NCI-H510A treated with DMSO at 0.1 percent for 48 hours (cell line): ENCODE measurements at places on chromosomes 5 and 9.
A peak's percentile ranks its signal among the peaks of the same experiment; 100 is the strongest.

GRCh38 chr5:2091921-2092320, 209.2 kb upstream of the IRX4 start:
- DNase-seq: no peak

- no peak for DNase-seq
These were observed 9.7 kb downstream of the CDK5RAP2 start for GRCh38 chr9:120570296-120570695.

DNA sequence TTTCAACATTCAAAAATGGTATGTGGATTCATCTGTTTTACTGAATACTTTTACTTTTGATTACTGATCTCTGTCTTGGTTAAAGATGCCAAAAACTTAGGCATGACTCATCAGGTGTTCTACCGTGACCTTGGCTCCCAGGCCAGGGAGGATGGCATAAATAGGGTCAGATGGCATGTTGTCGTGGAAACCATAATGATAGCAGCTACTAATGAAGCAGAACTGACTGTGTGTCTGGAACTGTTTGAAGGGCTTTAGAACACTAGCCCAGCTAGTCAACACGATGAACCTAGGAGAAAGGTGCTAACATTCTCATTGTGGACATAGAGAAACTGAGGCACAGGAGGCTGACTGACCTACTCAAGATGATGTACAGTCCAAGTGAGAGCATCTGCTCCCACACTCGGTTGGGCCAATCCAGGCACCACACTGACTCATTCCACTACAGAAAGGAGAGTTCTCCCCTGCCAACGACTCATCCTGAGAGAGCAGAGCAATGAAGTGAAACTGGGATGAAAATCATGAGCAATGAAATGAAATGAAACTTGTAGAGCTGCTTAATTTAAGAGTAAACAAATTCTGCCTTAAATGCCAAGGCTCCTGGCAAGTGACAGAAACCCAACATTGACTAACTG, 116.0 kb downstream of the TENT4A start:
- no peak for DNase-seq

- no peak for DNase-seq
These were observed 42.8 kb downstream of the TIMD4 start for GRCh38 chr5:156920042-156920860.

DNA sequence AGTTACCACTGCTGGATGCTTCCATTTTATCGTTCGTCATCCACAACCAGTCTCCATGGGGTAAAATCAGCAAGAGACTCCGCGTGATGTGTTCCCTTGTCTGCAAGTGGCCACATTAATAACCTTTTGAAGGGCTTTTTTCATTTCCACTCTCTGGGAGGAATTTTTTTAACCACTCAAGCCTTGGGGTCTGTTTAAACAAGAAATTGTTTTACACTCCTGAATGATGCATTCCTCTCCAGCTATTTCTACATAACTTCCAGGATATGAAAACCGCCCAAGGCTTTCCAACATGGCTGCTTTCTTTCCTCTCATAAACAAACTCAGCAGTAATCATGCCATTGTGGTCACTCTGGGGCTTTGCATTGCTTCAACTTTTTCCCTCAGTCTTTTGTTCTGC, 217.2 kb upstream of the DAPK1 start:
- DNase-seq: no peak

DNA sequence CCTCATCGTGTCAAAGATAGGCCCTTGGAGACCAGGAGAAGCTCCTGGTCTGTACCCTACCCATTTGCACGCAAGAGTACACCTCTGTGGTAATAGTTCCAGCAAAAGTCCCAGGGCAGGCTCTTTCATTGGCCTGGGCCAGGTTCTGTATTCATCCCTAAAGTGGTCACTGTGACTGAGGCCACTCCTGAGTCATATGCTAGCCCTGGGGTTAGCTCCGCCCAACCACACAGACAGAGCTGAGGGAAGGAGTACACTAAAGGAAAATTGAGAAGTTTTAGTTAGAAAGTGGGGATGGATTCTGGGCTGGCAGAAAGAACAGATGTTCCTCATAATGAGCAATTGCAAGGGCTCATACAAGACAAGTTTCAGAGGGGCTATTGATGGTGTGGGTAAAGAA, 206.7 kb downstream of the ARHGAP26 start:
- no peak for DNase-seq

DNA sequence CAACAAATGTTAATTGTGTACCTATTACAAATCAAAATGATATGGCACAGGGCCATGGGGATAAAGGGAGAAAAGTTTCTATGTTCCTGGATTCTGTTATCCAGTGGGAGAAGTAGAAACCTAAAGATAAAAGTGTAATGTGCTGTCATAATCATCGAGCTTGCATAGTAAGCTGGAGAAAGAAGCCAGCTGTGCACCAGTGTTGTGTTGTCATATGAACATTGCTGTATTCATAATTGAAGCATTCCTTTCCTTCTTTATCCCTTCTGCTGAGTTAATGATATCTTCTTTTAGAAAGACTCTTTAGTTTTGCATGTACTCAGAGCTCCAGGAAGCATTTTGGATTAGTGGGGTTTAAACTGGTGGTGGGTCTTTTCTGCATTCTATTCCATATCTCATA, 39.5 kb downstream of the NTRK2 start:
- no peak for DNase-seq

- DNase-seq: no peak
These were observed 360.0 kb upstream of the ZNF462 start for GRCh38 chr9:106502930-106503329.

DNA sequence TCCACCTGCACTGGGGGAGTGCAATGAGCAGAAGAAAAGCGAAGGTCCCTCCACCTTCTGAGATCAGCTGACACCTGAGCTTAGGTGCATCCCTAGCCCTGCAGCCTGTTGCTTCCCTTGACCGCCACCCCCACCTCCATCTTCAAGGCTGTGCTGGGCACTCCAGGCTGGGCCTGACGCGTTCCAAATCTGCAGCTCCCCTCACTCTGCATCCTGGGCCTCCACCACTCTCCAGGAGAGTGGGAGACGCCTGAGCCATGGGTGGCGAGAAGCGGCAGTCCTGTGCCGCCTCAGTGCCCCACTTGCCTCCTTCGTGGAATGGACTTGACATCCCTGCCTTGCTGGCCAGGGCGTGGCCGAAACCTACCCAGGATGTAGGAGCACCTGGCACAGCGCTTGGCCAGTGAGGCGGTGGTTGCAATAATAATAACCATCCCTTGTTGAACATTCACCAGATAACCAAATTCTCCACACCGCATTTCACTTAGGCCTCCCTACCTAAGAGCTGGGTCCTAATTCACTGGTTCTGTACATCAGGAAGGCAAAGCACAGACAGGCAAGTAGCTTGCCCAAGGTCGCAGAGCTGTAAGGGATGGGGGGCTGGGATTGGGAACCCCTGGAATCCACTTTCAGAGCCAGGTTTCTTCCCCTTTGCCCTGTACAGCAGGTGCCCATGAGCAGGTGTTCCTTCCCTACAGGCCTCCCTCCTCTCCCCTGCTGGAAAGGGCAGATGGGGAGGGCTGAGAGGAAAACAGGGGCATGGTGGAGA, 11.7 kb downstream of the B4GALT7 start:
- no peak for DNase-seq

DNA sequence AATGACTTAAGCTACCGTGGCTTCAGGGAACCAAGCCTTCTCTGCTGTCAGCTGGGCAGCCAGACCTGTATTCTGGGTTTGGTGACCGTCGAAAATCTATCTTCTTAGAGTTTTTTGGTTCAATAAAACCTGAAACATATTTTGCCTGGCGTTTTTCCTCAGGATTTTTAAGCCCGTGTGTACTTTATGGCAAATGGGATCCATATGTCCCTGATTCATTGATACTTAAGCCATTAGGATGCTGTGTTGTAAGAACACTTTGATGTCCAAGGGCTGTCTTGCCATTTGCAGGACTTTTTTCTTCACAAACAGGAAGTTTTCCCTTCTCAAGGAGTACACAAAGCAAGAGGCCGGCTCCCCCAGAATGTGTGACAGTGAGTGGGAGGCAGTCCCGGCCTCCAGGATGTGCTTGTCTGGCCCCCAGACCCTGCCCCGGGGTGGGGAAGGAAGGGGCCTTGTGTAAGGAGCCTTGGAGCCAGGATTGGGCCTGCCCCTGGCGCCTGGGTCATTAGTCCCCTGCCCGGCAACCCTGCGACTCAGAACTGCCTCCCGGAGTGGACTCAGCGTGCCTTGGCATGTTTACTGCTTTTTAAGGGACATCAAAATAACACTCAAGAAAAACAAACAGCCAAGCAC, 83.4 kb upstream of the SMIM23 start:
- no peak for DNase-seq

DNA sequence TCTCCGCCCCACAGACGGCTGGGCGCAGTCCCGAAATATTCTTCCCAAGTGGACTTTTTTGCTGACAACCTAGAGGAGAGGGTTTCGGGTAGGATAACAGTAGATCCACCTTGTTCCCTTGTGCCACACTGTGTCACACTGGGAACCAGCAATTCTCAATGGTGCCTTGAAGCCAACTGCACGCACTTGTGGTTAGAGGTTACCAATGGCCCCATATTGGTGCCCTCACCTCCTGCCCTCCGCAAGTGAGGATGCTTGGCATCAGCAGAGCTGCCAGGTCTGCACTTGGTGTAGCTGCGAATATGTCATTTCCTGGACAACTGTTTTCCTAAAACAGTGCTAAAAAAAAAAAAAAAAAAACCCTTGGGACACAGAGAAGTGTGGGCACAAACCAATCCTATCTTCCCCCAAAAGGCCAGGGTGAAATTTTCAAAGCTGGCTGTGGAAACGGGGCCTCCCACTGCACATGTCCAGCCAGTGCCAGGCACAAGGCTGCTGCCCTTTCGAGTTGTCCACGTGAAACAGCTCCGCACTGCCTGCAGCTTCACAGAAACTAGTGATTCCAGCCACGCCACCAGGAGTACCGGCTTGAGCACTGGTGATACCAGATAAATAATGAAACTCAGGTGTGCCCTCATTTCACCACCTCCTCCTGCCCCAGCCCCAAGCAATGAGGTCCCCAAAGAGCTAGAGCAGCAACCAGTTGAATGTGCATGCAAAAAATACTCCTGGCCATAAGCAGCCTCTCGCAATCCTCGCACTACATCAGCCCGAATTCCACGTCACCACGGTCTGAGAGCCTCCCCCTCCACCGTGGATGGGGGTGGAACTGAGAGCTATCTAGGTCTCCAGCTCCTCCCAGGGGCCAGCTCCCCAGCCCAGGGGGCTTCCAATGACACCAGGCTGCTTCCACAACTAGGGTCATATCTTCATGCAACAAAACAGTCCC, 51.2 kb downstream of the USP20 start:
- no peak for DNase-seq

DNA sequence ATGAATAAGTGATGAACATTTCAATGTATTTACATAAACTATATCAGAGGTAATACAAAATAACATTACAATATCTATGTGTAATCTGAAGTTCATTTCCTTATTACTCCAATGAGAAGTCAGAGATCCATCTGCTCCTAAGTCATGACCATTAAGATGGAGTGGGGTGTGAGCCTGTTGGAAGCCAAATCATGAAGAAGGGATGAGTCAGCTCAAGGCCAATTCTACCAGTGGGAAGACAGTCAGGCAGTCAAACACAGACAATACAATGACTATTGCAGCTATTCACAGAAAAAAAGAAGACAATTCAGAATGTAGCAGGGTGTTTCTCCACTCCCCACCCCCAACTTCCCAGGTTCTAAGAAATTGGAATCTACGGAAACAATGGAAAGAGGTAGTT, 155.0 kb downstream of the NFIB start:
- DNase-seq: no peak

- DNase-seq: no peak
These were observed 77.4 kb upstream of the MAST4 start for GRCh38 chr5:66518753-66519152.

GRCh38 chr5:91206103-91206502, 177.0 kb downstream of the ARRDC3 start:
- DNase-seq: no peak

- DNase-seq: no peak
These were observed 500.7 kb downstream of the CDH12 start for GRCh38 chr5:22352493-22352892.

- peak; percentile 96 for DNase-seq
These were observed 62.9 kb downstream of the OTULIN start for GRCh38 chr5:14727428-14727865.

DNA sequence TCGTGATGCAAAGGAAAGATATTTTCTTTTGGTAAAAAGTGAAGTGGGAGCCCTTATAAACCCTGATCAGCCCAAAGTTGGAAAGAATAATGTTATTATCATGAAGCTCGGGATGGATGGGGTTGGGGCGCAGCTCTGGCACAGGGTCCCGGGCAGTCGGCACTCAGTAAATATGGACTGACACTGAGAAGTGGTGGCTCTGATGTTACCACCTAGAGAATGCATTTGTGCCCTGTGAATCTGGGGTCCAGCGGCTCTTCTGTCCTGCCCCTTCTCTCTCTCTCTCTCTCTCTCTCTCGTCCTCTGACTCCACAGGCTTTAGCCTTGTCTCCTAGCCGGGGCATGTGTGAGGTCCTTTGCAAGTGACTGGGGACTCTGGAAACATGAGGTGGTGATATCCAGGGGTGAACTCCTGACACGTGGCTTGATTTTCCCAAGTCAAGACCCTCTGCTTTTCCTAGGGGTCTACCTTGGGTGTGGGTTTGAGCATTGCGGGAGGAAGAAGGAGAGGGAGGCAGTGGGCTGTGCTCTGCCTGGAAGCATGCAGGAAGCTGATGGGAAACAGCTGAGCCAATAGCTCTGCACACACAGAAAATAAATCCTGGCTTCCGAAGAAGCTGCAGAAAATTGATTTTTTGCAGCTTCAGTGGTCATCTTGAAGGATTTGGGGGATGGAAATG, 162.7 kb downstream of the MACROH2A1 start:
- no peak for DNase-seq

- DNase-seq: peak; percentile 67
These were observed 3.6 kb downstream of the CACFD1 start for GRCh38 chr9:133463234-133463863.

GRCh38 chr5:61394078-61394704, 62.1 kb downstream of the ZSWIM6 start:
- no peak for DNase-seq

DNA sequence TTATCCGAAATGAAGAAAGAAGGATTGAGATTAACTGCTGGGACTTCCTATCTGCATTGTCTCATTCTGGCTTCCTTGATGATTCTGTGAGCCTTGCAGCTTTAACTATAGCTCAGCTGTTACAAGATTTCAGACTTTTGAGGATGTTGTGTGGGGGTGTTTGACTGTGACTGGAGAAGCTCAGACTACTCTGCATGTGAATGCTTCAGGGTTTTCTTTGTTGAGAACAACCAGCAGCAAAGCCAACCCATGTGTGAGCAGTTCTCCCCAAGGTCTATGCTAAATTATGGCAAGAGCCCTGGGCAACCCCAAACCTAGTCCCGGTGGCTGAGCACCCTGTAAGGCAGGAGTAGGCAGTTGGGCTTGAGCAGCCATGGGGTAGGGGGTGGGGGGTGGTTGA, 8.4 kb upstream of the SCAI start:
- DNase-seq: no peak
